AG09309 (cell line): ENCODE measurements at places on chromosomes 1 and 21.

- no peak for DNase-seq
These were observed 226.5 kb downstream of the SMYD3 start for GRCh38 chr1:246280551-246280950.

GRCh38 chr1:52658795-52659194 is 25.8 kb downstream of the SHISAL2A start:
- DNase-seq, result no peak

DNA sequence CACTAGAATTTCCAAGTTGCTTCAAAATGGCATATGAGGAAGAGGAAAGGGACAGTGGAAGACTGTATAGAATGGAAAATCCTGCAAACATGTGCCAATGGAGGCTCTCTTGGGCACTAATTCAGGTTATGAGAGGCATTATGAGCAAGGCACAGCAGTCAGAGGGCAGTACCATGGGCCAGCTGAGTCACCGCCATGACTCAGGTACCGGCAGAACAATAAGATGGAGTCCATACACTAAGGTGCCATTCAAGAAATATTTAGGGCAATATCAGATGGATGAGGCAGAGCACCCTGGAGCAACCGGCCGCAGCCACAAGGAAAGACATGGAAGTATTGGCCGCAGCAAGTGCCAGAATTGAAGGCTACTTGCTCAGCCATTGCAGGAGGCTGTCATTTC is 25.6 kb upstream of the VAV3 start:
- no peak for DNase-seq

GRCh38 chr21:39125752-39126485 is 57.3 kb downstream of the PSMG1 start:
- DNase-seq, result no peak

GRCh38 chr1:203497269-203497777 is 3.4 kb downstream of the OPTC start:
- DNase-seq, result no peak

DNA sequence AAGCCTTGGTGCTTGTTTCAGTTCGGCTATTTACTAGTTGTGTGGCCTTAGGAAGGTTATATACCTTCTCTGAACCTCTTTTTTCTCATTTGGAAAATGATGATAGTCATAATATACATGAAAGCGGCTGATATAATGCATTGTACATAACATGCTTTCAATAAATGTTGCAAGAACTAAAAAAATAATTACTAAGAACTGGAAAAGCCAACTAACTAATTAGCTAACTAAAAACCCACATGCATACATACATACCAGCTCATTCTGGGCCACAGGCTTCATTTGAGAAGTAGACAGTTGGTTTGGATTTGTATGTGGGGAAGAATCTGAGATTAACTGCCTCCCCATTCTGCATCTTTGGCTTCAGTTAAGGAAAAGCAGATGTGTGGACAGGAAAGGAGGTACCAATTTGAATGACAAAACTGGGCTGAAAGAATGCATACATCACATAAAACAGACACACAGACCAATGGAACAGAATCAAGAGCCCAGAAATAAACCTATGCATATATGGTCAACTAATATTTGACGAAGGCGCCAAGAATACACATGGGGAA is 217.9 kb downstream of the TM2D1 start:
- no peak for DNase-seq

GRCh38 chr21:39367783-39368182 is 18.9 kb upstream of the HMGN1 start:
- no peak for DNase-seq

- no peak for DNase-seq
These were observed 285.0 kb downstream of the SIPA1L2 start for GRCh38 chr1:232344791-232345399.

- no peak for DNase-seq
These were observed 3.4 kb downstream of the CLDN19 start for GRCh38 chr1:42736571-42737200.

DNA sequence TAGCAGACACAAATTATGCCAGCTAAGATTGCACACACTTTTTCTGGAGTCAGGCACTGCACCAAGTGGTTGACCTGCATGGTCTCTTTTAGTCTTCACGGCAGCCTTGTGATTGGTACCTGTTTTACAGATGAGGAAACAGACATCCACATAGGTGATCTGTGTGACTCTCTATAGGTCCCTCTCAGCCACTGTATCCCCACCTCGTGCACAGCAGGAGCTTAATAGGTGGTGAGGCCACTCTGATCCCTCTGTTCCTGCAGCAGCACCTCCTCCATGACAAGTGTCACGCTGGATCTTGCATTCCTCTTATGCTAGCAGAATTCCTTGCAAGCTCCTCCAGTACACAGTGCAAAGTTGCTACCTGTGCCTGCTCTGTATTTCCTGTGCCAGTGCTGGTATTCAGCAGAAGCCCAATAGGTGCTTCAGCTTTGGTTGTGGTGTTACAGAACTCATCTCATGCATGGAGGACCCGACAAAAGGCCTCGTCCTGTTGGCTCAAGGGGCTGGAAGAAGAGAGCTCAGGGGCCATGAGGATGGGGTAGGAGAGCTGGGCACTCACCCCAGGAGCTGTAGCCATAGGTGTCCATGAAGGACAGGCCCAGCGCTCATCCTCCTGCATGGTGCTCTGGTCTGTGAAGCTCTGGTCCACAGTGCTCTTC is 546.7 kb downstream of the PTPRU start:
- DNase-seq, result no peak

DNA sequence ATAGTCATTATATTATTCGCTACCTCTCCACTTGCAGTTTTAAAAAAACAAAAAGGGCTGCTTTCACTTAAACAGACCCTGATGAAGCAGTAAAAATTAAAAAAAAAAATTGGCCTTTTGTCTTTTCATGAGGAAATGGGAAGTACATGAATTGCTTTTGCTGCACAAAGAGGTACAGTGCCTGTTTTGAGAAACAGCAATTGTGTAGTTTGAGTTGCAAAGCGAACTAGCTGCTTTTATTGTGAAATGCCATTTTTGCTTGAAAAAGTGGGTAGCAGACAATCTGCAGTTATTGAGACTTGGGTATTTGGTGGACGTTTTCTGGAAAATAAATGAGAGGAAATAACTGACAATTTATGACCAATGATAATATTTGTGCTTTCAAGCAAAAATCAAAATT is 7.0 kb downstream of the DIP2A start:
- DNase-seq, result no peak

GRCh38 chr1:233549404-233549803 is 64.5 kb upstream of the KCNK1 start:
- DNase-seq, result no peak

DNA sequence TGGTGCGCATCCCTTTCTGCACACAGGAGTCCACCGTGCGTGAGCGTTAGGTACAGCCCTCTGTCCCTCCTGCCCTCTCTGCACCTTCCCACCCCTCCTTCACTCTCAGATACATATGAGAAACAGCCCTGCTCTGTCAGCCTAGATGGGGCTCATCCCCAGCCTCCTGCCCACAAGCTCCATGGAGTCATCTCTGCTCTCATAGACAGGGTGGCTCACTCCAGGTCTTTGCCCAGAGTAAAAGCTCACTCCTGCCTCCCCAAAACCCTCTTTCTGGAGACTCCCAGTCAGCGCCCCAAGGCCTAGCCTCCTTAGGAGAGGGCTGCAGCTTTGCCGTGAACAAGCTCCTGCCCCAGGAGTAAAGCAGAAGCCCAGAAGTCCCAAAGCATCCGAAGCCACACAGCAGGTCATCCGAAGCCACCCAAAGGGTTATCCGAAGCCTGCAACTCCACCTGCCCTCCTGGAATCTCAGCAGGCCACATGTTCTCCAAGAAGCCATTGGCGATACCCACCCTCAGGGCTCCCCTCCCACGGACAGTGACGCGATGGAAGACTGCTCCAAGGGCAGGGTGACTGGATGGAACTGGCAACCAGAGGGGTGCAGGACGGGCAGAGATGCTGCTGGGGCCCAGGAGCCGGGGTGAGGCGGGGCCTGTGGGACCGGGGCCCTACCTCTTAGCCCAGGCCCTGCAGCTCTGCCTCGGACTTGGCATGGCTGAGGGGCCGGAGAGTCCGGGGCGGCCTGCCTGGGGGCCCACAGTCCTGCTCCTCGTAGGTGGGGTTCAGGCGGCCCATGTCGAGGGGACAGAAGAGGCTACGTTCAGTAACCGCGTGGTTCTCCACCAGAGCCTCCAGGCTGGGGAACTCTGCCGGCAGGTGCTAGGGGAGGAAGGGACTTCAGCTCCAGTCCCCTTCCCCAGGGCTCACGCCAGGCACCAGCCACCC is 3.6 kb upstream of the KIF17 start:
- no peak for DNase-seq

GRCh38 chr1:97999320-97999719 is 78.5 kb upstream of the DPYD start:
- peak; percentile 59 for DNase-seq

GRCh38 chr1:65108025-65108642 is 39.9 kb upstream of the AK4 start:
- no peak for DNase-seq

DNA sequence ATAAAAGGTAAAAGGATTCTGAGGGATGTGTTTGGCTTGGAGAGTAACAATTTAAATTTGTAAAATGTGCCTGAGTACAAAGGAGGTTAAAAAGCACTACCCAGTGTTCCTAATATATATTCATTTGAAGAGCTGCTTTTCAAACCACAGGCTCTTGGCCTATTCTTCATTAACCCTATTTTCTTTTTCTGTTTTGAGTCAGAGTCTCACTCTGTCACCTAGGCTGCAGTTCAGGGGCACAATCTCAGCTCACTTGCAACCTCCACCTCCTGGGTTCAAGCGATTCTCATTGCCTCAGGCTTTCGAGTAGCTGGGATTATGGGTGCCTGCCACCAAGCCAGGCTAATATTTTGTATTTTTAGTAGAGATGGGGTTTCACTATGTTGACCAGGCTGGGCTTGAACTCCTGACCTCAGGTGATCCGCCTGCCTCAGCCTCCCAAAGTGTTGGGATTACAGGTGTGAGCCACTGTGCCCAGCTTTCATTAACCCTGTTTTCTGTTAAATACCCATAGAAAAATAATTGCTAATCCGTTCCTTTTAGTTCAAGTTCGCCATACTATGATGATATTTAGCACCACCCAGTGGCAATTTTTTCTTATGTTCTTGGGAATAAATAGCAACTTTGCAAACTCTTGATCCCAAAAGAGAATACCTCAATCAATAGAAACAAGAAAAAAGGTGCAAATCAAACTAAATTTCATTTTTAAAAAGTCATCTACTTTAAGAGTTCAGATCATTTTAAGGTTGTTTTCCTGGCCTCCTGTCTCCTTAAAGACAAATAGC is 30.5 kb downstream of the ZBTB8OS start:
- DNase-seq, result no peak

DNA sequence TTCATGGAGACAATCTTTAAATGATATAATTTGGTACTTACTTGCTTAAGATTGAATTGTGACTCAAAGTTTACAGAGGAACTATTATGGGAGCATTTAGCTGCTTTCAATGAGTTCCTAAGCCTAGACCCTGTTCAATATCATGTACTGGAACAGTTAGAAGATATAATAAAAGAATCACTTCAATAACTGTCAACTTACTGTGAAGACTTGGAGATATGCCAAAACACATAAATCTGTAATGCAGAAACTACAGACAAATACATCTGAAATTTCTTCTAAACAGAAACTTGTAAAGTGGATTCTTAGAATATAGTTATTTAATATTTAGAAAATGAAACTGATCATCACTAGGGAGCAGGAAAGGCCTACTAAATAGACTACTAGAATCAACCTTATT is 259.3 kb downstream of the HLX start:
- no peak for DNase-seq

DNA sequence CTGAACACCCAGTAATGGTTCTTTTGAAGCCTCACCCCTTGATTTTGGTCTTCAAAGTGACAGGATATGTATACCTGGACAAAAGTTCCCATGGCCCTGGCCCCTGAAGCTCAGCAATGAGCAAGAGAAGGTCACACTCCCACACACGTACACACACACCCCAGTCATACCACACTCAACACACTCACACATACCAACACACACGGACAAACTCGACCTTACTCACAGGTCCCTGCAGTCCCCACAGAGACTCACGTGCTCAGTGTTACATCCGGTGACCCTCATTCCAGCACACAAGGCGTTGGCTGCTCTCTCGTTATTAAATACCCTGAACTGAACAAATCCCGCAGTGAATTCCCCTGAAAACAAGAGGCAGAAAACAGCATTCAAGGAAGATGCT is 5.9 kb downstream of the ITLN1 start:
- DNase-seq, result no peak

GRCh38 chr1:27218736-27219135 is 15.7 kb upstream of the WDTC1 start:
- DNase-seq, result no peak

DNA sequence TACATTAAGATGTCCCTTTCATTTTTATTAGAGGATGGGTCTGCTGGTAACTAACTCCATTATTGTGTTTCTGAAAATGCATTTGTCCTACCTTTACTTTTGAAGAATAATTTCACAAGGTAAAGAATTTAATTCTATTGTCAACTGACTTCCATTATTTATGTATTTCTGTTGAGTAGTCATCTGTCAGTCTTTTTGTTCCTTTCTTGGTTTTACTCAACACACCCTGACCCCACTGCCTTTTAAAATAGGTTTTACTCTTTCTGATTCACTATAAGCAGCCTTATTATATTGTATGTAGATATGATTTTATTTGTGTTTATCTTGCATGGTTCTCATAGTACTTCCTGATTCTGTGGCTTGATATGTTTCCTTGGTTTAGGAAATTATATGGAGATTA is 237.5 kb downstream of the TGFB2 start:
- DNase-seq, result no peak

GRCh38 chr1:118294875-118295642 is 110.0 kb upstream of the SPAG17 start:
- DNase-seq, result peak; percentile 2

GRCh38 chr1:32639489-32640075 is 10.8 kb downstream of the ZBTB8OS start:
- peak; percentile 25 for DNase-seq

DNA sequence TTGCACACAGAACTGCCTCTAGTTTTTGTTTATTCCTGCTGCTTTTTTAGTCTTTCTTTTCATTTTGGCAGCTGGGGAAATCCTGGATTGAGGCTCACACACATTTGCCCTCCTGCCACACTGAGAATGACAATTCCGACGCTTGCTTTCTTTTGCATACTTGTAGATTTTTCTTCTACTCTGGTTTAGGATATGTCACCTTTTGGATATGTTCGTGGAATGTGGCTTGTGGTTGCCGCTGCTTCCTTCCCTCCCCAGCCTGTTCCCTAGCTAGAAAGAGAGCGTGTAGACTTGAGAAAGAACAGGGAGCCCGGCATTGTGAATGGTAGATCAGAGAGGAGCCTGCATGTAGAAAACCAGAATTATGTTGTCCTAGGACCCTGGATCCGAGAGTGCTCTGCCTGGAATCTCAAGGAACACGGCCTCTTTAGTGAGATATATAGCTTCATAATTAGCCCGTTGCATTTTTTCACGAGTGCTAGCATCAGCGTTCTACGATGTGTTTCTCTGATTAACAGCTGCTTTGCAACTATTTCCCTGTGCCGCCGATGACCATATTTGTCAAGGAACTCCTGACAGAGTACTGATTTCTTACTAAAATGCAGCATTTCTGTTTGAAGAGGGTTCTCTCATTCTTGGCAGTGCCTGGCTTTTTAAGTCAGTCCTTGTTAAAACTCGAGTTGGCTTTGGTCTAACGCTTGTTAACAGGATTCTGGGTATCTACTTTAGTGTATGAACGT is 56.2 kb downstream of the PEX14 start:
- DNase-seq, result no peak
